ENCODE measurements at places on chromosomes 5 and 9.

- DNase-seq, result no peak
Observed at GRCh38 chr9:80467632-80468031, 895.9 kb downstream of the TLE4 start.

DNA sequence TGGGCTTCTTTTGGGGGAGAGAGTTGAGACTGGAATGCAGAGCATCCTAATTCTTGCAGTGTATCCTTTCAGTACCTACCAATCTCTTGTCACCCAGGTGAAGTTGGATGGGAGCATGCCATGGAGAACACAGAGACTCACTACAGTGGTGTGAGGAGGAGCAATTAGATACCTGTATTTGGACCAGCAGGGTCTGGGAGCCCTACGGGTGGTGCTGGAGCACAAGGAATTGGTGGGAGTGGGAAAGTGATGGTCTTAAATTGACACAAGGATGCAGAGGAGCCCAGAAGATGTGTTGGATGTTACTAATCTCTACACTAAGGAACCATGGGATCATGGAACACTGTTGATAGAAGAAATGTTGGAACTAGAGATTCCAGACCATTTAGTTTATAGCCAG, 212.7 kb downstream of the CHSY3 start:
- peak; percentile 15 for DNase-seq

- no peak for DNase-seq
Observed at GRCh38 chr9:88572684-88573083, 37.7 kb downstream of the NXNL2 start.

GRCh38 chr5:178460174-178460573, 130.0 kb downstream of the COL23A1 start:
- no peak for DNase-seq

DNA sequence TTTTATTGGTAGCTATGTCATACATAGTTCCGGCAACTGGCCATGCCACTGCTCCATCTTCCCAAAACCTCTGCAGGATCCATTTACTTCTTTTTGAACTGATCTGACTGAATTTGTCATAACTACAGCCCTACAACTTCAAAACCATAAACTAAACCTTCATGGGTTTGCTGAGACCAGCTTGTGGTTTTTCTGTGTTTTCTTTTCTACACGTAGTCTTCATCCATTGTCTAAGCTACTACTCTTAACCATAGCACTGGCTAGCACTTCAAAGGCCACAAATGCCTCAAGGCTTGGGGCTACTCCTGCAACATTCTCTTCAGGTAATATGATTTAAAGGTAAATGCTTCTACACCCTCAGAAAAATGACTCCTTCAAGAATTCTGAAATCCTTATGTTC, 9.0 kb upstream of the KIF2A start:
- no peak for DNase-seq

DNA sequence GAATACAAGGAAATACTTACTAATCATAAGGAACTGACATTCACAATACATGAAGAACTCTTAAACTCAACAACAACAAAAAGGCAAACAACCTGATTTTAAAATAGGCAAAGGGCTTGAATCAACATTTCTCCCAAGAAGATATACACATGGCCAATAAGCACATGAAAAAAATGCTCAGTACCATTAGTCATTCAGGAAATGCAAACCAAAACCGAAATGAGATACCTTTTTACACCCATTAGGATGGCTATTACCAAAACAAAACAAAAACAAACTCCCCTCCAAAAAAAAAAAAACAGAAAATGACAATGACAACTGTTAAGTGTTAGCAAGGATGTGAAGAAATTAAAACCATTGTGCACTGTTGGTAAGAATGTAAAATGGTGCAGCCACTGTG, 104.1 kb upstream of the ZNF462 start:
- no peak for DNase-seq

- DNase-seq, result no peak
Observed at GRCh38 chr9:79273311-79273710, 298.5 kb upstream of the TLE4 start.

DNA sequence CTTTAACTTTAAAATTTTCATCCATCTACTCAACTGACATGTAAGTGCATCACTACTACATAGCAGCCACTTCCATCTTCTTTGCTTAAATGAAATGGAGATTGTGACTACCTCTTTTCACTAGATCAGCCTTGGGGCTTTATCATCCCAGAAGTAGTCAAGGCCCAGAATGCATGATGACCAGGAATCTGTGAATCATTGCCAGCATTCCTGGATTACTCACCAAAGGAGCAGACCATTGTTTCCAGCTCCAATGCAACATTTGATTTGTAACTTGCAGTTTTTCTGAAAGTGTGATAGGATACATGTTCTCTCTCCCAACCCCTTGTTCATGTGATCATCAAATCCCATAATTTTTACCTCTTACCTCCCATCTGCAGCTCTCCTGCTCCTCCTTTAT, 65.1 kb downstream of the PLPPR1 start:
- DNase-seq, result no peak

GRCh38 chr5:147391781-147392180, 118.1 kb downstream of the DPYSL3 start:
- peak; percentile 58 for DNase-seq

- no peak for DNase-seq
Observed at GRCh38 chr5:180173875-180174586, 35.0 kb downstream of the RASGEF1C start.

- DNase-seq, result no peak
Observed at GRCh38 chr9:122819326-122819725, 9.1 kb downstream of the PDCL start.

GRCh38 chr9:131099102-131099606, 2.8 kb downstream of the AIF1L start:
- no peak for DNase-seq

- no peak for DNase-seq
Observed at GRCh38 chr9:35834260-35835215, 5.5 kb downstream of the TMEM8B start.

- DNase-seq, result no peak
Observed at GRCh38 chr5:62631909-62632580, 53.4 kb downstream of the LRRC70 start.

DNA sequence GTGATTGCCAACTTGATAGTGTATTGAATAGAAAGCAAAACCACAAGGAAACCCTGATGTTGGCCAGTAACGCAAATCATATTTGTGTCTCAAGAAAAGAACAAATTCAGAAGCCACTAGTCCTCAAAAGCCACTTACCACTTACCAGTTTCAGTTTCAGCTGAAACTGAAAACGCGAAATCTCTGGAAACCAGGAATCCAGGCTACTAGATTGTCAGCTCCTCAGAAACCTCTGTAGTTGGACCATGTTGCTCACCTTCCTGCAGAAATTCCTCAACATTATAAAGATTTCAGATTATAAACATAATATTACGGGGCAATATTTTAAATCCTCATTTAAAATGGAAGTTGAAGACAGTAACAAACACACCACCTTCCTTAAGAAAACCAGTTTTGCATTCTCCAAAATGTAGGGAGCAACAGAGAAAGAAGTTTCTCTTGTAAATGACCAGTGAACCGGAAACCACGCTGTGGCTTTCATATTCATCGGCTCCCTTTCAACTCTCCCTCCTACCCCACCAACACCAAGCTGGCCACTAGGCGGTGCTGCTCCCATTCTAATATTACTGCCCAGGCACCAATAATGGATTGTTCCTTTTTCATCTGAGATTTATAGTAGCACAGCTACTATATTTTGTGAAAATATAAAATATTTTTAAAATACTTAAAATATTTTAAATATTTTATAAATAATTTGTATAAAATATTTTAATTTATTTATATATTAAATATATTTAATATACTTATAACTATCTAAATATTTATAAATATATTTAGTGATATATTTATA, 8.7 kb upstream of the TMED7 start:
- peak; percentile 96 for DNase-seq

All from GM23338 (cell line).